Spleen (tissue), 13 donors: ENCODE measurements at places on chromosomes 1 and 21. TPM values are rescaled to one million over a fixed set of nuclear protein-coding genes. Genes with fewer than 3 reads are reported as not detected.

DNA sequence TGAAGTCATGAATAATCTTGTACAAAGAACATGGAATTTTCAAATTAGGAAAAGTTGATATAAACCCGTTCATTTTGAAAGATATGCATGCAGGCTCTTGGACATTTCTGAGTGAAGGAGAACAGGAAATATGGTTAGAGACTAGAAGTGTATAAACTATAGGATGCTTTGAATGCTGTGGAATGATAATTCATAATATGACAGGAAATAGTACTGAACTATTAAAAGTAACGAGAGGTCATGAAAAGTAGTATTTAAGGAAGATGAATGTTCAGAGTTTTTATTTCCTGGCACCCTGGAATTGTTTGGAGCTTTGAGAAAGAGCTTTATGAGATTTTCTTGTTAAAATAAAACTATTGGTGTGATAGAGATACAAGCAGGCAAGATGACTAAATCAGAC, 18.7 kb upstream of the CRB1 start:
- H3K4me3 ChIP-seq = no peak overlapping the region
- no peak for DNase-seq

GRCh38 chr1:113147073-113147625, 74.2 kb downstream of the LRIG2 start:
- H3K27ac ChIP-seq = no peak overlapping the region
- H3K27me3 ChIP-seq = no peaks in the 10 kb centered on the region
- no peaks in the 10 kb centered on the region for H3K36me3 ChIP-seq
- DNase-seq = no peak
- H3K4me1 ChIP-seq = peaks cover 6% of the 10 kb centered on the region
- H3K4me3 ChIP-seq = no peak overlapping the region

GRCh38 chr1:193299038-193299437, 112.6 kb upstream of the B3GALT2 start:
- no peak overlapping the region for H3K27ac ChIP-seq
- DNase-seq = no peak
- no peak overlapping the region for H3K4me3 ChIP-seq
- no peaks in the 10 kb centered on the region for H3K27me3 ChIP-seq
- H3K36me3 ChIP-seq = no peaks in the 10 kb centered on the region

DNA sequence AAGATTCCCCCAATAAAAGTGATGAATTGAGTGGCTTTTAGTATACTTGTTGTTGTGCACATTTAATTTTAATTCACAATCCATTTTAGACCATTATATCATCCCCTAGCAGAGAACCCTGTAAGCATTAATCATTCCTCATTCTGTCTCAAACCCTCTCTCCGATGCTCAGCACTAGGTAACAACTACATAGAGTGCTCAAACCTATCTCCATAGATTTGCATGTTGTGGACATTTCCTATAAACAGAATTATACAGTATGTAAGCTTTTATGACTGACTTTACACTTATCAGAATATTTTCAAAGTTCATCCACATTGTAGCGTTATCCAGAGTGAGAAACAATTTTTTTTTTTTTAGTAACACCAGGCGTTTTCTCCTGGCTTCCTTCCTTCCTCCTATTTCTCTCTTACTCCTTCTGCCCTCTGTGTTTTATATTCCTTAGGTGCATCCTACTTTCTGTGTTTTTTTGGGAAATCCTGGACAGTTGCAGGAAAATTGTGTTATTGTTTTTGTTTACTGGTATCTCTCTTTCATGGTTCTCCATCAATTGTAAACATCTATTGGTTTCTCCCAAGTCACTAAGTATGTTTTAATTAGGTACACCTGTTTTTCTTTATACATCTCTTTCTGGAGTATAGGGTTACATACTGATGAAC, 1528.0 kb upstream of the TPTE start:
- H3K27ac ChIP-seq = no peak overlapping the region
- no peaks in the 10 kb centered on the region for H3K36me3 ChIP-seq

DNA sequence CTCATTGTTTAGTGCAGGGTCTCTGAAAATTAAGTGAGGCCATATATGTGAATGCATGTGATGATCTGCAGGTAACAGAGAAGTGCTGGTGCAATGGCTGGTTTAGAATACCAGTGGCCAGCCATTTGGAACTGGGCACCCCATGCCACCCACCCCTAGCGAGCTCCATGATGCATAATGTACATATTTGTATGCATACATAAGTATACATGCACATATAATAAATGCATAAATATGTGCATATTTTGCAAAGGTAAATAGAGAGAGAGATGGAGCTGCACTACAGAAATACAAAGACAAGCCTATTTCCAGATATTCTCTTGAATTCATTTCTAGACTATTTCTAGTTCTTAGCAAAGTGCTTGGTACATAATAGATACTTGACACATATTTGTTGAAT, 68.5 kb upstream of the IGSF21 start:
- DNase-seq = no peak
- H3K27ac ChIP-seq = no peak overlapping the region
- no peaks in the 10 kb centered on the region for H3K27me3 ChIP-seq
- H3K4me3 ChIP-seq = no peak overlapping the region
- H3K4me1 ChIP-seq = no peaks in the 10 kb centered on the region

KCNK1 gene
- 0.64 TPM for polyA plus RNA-seq
